Activated CD8-positive, alpha-beta T cell treated with anti-CD3 and anti-CD28 coated beads for 36 hours (primary cell): ENCODE measurements at places on chromosomes 11 and 22. TPM values are rescaled to one million over a fixed set of nuclear protein-coding genes. Genes with fewer than 3 reads are reported as not detected.

Gene OR52H1
- total RNA-seq = not detected

Gene LRRC74B
- not detected for total RNA-seq

GRCh38 chr11:818396-819128, at the start of gene PNPLA2:
Gene PNPLA2, plus strand, starts transcription at chr11:818914. Its CDS starts 805 bp downstream, at chr11:819719.
- peak within 1 kb of the TSS; percentile 64 for H3K27ac ChIP-seq
- no peak for DNase-seq
- peaks cover 10% of the 10 kb centered on the region for H3K4me1 ChIP-seq
- peak within 1 kb of the TSS; percentile 73 for H3K4me3 ChIP-seq
- H3K27me3 ChIP-seq = no peaks in the 10 kb centered on the region

GRCh38 chr11:12756454-12756806, 82.2 kb downstream of the TEAD1 start:
- H3K36me3 ChIP-seq = no peaks in the 10 kb centered on the region
- peaks cover 10% of the 10 kb centered on the region for H3K27me3 ChIP-seq
- no peak for DNase-seq
- no peaks in the 10 kb centered on the region for H3K4me1 ChIP-seq
- H3K27ac ChIP-seq = no peak overlapping the region

DNA sequence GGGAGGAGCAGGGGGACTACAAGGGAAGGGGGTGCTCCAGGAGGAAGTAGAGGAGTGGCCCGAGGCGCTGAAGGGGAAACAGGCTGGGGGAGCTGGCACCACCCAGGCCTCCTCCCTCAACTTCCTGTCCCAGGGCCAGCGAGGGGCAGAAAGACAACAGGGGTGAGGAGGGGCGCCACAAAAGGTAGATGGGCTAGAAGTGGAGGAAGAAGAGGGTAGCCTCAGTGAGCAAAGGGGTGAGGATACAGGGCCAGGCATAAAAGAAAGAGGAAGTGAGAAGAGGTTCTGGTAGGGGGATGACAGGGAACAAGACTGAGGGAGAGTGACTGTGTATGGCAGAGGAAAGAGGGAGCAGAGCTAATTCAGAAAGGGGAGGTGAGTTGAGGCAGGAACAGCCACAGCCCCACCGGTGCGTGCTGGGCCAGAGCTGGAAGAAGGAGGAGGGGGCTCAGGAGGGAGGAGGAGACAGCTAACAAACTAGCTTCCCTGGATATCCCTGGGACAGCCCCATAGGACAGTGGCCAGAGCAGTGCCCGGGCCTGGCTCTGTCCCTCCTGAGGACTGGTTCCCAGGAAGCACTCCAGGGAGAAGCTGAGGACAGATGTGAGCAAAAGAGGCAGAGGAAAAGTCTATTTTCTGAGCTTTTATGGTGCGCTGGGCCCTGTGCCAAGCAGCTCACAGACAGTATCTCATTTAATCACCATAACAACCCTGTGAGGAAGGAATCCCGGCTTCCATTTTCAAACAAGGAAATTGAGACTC, 8.5 kb downstream of the DCHS1 start:
- peak; percentile 47 for DNase-seq
- no peaks in the 10 kb centered on the region for H3K27me3 ChIP-seq
- H3K27ac ChIP-seq = no peak overlapping the region
- no peak overlapping the region for H3K4me3 ChIP-seq

- no peak for DNase-seq
- no peak overlapping the region for H3K4me3 ChIP-seq
- no peaks in the 10 kb centered on the region for H3K27me3 ChIP-seq
- H3K27ac ChIP-seq = peak overlapping the region; percentile 32
These were observed 28.6 kb downstream of the TMEM123 start for GRCh38 chr11:102423936-102424335.

Gene CEND1
- total RNA-seq = 0.25 TPM

Gene PRRG4
- total RNA-seq = 0.34 TPM

DNA sequence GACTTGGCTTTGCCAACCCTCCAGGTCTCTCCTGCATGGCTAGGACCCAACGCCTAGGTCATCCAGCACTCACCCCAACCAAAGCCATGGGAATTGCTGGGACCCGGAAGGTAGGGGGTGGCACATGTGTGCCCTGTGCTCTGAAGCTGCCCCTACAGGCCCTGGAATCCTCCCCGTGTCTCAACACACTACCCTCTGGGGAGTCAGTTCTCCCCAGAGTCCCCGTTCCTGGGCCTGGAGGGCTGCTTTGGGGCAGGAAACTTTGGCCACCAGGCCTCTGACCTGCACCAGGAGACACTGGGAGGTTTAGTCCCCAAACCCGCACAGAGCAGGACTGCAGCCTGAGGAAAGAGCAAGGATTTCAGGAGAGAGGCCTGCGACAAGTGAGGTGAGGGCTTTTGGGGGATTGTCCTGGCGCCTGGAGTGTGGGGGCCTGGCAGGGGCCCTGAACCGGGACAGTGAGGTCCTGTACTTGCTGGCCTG, 495 bp upstream of the IFITM1 start:
- no peak for DNase-seq
- peak overlapping the region; percentile 91 for H3K27ac ChIP-seq
- no peaks in the 10 kb centered on the region for H3K27me3 ChIP-seq

GRCh38 chr11:16167706-16168487, 188.4 kb downstream of the SOX6 start:
- no peak for DNase-seq
- H3K4me1 ChIP-seq = no peaks in the 10 kb centered on the region
- no peak overlapping the region for H3K27ac ChIP-seq
- H3K36me3 ChIP-seq = no peaks in the 10 kb centered on the region

- no peaks in the 10 kb centered on the region for H3K27me3 ChIP-seq
- peaks cover 17% of the 10 kb centered on the region for H3K36me3 ChIP-seq
- peak; percentile 66 for DNase-seq
- peak overlapping the region; percentile 94 for H3K27ac ChIP-seq
- H3K4me1 ChIP-seq = peaks cover 85% of the 10 kb centered on the region
- H3K4me3 ChIP-seq = peak overlapping the region; percentile 51
These were observed 12.0 kb downstream of the STIM1 start for GRCh38 chr11:3867209-3868091.

DNA sequence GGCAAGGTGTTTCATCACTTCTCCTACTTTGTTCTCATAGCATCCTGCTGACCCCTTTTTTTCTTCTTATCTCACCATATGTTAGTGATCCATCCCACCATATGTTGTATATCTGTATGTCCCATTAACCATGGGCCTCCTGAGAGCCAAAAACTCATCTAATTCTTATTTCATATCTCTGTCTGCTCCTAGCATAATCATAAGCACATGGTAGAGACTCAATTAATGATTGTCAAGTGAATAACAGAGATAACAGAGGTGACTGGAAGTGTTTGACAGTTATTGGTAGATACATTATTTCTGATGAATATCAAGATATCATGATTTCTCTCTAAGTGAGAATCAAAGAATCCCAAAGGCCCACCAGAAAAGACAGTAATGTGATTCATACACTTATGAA, 138.1 kb upstream of the MPPED2 start:
- H3K4me3 ChIP-seq = no peak overlapping the region
- H3K27me3 ChIP-seq = no peaks in the 10 kb centered on the region
- no peaks in the 10 kb centered on the region for H3K36me3 ChIP-seq
- H3K27ac ChIP-seq = no peak overlapping the region
- H3K4me1 ChIP-seq = no peaks in the 10 kb centered on the region

Gene CNIH2
- 0.96 TPM for total RNA-seq
